H9 (cell line): ENCODE measurements at places on chromosomes 3 and 15.

DNA sequence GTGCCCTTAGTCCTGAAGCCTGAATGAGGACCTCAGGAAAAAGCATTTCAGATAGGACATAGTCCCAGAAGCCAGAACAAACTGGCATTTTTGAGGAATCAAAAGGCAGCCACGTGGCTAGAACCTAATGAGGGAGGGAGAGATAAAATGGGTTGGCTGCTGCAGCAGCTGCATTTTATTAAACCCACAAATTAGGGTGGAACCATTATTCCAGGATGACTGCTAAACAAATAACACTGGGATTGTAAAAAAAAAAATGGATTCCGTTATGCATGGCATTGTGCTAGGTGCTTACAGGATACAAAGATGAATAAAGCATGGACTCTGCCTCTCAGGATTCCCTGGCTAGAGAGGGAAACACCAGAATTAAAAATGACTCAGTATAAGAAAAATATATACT lies 141.5 kb downstream of the SATB1 start:
- H3K4me3 ChIP-seq: no peak overlapping the region
- H3K4me1 ChIP-seq: no peaks in the 10 kb centered on the region
- DNase-seq: no peak
- H3K27me3 ChIP-seq: no peaks in the 10 kb centered on the region

DNA sequence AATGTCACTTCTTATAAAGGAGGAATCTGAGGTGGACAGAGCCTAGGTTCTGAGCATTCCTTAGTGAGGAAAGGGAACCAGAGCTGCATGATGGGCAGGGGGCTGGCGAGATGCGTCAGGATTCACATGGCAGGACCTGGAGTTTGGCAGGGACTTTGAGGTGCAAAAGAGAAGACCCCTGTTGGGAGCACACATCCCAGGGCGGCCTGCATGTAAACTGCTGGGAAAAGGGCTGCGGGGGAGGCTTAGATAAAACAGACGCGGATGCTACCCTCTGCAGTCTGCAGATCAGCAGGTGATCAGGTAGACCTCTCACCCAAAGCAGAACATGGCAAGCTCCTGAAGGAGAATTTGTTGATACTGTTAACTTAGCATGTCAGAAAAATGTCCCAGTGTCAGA lies 168.4 kb downstream of the VGLL4 start:
- DNase-seq: no peak
- no peak overlapping the region for H3K27ac ChIP-seq
- H3K4me3 ChIP-seq: no peak overlapping the region
- H3K36me3 ChIP-seq: no peaks in the 10 kb centered on the region
- H3K4me1 ChIP-seq: peaks cover 3% of the 10 kb centered on the region; the same call in 1 of the 2 replicates

- peaks cover 4% of the 10 kb centered on the region; the same call in 1 of the 2 replicates for H3K4me1 ChIP-seq
- peak overlapping the region; percentile 94 for H3K4me3 ChIP-seq
- no peaks in the 10 kb centered on the region for H3K27me3 ChIP-seq
- H3K36me3 ChIP-seq: peaks cover 1% of the 10 kb centered on the region; the same call in 1 of the 3 replicates
- H3K27ac ChIP-seq: no peak overlapping the region
- no peak for DNase-seq
Observed at GRCh38 chr3:32501783-32502117, 902 bp downstream of the CMTM6 start.

DNA sequence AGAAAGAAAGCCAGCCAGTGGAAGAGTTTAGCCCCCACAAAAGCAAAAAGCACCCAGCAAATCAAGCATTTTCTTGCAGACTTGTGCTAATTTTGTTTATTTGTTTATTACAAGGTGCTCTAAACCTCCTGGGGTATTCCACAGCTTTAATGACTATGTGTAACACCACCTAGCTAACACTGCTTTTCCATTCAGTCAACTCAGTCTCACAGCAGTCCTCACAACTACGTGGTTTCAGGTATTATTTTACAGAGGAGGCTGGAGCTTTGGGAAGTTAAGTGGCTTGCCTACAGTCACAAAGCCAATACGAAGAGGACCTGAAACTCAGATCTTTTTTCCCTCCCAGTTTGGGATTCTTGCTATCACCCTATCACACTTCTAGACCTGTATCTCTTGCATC lies 14.8 kb downstream of the SOX14 start:
- no peak overlapping the region for H3K27ac ChIP-seq
- peaks cover 3% of the 10 kb centered on the region; the same call in 1 of the 2 replicates for H3K4me1 ChIP-seq
- H3K27me3 ChIP-seq: peaks cover 17% of the 10 kb centered on the region
- H3K36me3 ChIP-seq: no peaks in the 10 kb centered on the region
- H3K4me3 ChIP-seq: no peak overlapping the region

DNA sequence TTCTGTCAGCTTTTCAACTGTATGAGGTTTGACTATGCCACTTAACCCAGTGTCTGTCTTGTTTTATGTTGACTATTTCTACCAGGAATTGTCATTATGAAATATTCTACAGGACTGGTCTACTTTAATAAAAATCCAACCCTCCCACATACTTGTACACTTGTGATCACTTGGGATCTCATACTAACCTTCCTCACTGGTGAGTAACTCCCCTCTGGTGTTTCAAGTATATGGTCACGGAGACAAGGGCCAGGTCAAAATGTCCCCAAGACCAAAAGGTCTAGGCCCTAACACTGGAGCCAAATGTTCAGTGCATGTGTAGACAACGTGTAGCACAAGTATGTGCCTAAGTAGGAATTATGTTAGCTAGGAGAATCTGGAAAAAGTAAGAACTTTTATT lies 122.7 kb upstream of the TJP1 start:
- no peaks in the 10 kb centered on the region for H3K4me1 ChIP-seq
- H3K4me3 ChIP-seq: no peak overlapping the region
- no peak for DNase-seq

GRCh38 chr3:31882431-31882830 lies 98.6 kb downstream of the OSBPL10 start:
- no peak for DNase-seq
- H3K36me3 ChIP-seq: peaks cover 3% of the 10 kb centered on the region; the same call in 1 of the 2 replicates
- no peaks in the 10 kb centered on the region for H3K27me3 ChIP-seq
- no peak overlapping the region for H3K27ac ChIP-seq

GRCh38 chr15:101439285-101439919 lies 50.1 kb downstream of the PCSK6 start:
- no peak overlapping the region for H3K27ac ChIP-seq
- no peaks in the 10 kb centered on the region for H3K27me3 ChIP-seq
- H3K4me1 ChIP-seq: peaks cover 3% of the 10 kb centered on the region; the same call in 1 of the 2 replicates
- H3K4me3 ChIP-seq: no peak overlapping the region
- no peak for DNase-seq

DNA sequence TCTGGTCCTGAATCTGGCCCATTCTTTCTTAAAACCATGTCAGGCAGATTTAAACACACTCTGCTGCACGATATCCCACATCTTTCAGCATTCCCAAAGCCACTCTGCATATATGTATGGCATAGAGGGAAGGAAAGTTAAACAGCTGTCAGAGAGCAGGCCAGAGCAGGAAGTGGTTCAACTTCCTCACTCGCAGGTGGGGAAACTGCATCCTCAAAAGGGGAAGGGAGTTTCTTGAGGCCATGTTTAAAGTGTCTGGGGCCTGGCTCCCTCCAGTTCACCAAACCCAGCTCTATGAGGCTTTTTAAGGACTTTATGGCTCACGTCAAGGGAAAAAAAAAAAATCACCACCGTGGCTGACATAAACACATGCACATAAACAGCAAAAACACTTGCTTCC lies 123.1 kb downstream of the OPA1 start:
- H3K4me1 ChIP-seq: no peaks in the 10 kb centered on the region
- no peak overlapping the region for H3K4me3 ChIP-seq
- H3K36me3 ChIP-seq: peaks cover 39% of the 10 kb centered on the region
- no peaks in the 10 kb centered on the region for H3K27me3 ChIP-seq
- no peak overlapping the region for H3K27ac ChIP-seq
- DNase-seq: no peak

DNA sequence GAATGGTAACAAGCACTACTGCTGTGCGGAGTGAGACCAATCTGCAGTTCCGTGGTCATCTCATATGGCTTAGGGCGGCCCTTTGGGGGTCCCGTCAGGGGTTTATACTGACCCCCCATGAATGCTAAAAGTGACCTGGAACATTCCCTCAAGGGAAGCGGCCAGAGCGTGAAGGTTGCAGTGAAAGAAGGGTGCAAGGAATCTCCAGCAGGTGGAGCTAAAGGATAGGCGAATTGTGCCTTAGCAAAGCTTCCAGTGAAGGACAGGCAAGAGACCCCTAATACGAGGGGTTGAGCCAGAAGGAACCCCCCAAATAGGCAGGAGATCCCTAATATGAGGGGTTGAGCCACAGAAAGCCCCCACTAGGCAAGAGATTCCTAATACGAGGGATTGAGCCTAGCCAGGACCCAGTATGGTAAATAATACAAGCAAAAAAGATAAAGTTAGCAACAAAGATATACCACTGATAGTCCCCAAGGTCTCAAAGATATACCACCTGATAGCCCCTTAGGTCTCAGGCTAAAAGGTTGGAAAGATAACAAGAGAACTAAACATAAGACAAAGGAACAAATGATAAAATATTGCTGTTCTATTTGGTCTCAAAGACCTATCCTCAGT lies 32.8 kb downstream of the ZNF589 start:
- H3K27ac ChIP-seq: no peak overlapping the region
- peaks cover 52% of the 10 kb centered on the region for H3K36me3 ChIP-seq
- H3K27me3 ChIP-seq: no peaks in the 10 kb centered on the region
- peaks cover 20% of the 10 kb centered on the region; the same call in 1 of the 2 replicates for H3K4me1 ChIP-seq
- no peak overlapping the region for H3K4me3 ChIP-seq
- peak; percentile 72 for DNase-seq

DNA sequence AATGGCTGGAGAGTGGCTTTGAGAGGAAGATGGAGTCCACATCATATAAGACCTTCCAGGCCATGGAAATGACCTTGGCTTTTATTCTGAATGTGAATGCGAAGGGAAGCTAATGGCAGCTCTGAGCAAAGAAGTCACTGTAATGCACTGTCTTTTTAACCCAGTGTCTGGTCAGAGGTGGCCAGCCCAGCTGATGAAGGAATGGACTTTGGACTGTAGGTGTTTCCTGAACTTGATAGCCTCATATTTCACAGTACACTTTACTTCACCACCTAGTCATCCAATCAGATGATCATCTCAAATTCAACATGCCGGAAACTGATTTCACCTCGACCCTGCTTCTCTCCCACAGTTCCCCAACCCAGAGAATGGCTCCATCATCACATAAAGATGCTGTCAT lies 33.4 kb downstream of the DCLK3 start:
- no peak overlapping the region for H3K4me3 ChIP-seq
- no peaks in the 10 kb centered on the region for H3K27me3 ChIP-seq
- DNase-seq: no peak
- H3K27ac ChIP-seq: no peak overlapping the region
- H3K4me1 ChIP-seq: no peaks in the 10 kb centered on the region
- H3K36me3 ChIP-seq: no peaks in the 10 kb centered on the region

- no peaks in the 10 kb centered on the region for H3K27me3 ChIP-seq
- no peak overlapping the region for H3K27ac ChIP-seq
- H3K4me3 ChIP-seq: no peak overlapping the region
- no peaks in the 10 kb centered on the region for H3K36me3 ChIP-seq
Observed at GRCh38 chr3:29693863-29694262, 413.0 kb downstream of the RBMS3 start.

DNA sequence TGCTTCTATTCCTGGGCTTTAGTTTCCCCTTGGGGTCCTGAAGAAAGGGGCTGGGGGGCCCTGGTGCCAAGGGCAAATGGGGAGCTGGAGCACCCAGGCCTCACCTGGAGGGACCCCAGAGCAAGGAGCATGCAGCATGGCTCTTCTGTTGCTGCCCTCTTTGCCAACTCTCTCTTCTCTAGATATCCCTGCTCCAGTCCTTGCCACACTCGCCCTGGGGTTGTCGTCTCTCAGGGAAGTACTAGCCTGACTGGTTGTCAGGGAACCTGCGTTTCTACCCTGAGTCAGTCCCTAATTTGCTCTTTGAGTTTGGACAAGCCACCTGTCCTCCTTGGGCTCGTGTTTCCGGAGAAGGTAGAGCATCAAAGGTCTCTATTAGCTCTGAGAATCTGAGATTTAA lies 63.7 kb upstream of the UBE2Q2 start:
- no peaks in the 10 kb centered on the region for H3K27me3 ChIP-seq
- no peak overlapping the region for H3K27ac ChIP-seq
- no peaks in the 10 kb centered on the region for H3K36me3 ChIP-seq
- no peaks in the 10 kb centered on the region; the same call in 1 of the 2 replicates for H3K4me1 ChIP-seq

DNA sequence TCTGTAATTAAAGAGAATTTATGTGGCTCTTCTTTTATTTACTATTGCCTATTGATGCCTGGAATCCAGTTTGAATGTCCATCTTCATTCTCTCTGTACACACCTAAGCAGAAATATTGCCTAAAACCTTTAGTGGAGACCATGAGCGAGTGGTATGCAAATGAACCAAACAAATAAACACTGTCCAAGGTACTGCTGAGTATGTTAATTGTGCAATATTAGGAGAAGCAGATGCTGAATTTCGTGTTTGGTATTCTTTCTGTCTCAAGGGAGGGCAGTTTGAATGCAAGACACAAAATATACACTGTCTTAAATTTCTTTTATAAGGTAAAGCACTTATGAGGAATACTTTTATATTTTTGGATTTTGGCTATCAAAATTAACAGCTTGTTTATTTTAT lies 440.9 kb downstream of the RBMS3 start:
- H3K4me1 ChIP-seq: no peaks in the 10 kb centered on the region
- no peak for DNase-seq
- H3K36me3 ChIP-seq: no peaks in the 10 kb centered on the region
- H3K27me3 ChIP-seq: no peaks in the 10 kb centered on the region
- H3K4me3 ChIP-seq: no peak overlapping the region

GRCh38 chr15:101049282-101049681 lies 130.1 kb downstream of the LRRK1 start:
- H3K4me1 ChIP-seq: no peaks in the 10 kb centered on the region
- DNase-seq: peak; percentile 25
- H3K4me3 ChIP-seq: no peak overlapping the region
- H3K36me3 ChIP-seq: no peaks in the 10 kb centered on the region

- no peak for DNase-seq
- H3K27ac ChIP-seq: no peak overlapping the region
- H3K4me3 ChIP-seq: no peak overlapping the region
- no peaks in the 10 kb centered on the region; the same call in 1 of the 2 replicates for H3K4me1 ChIP-seq
- H3K36me3 ChIP-seq: peaks cover 5% of the 10 kb centered on the region; the same call in 1 of the 2 replicates
- no peaks in the 10 kb centered on the region for H3K27me3 ChIP-seq
Observed at GRCh38 chr3:182533394-182533793, 259.9 kb upstream of the ATP11B start.

- no peaks in the 10 kb centered on the region for H3K36me3 ChIP-seq
- no peak for DNase-seq
- no peak overlapping the region for H3K27ac ChIP-seq
- H3K27me3 ChIP-seq: no peaks in the 10 kb centered on the region
- H3K4me3 ChIP-seq: no peak overlapping the region
- no peaks in the 10 kb centered on the region for H3K4me1 ChIP-seq
Observed at GRCh38 chr15:45224621-45225217, 27.3 kb upstream of the SLC28A2 start.

GRCh38 chr3:27353221-27353620 lies 16.0 kb downstream of the NEK10 start:
- H3K36me3 ChIP-seq: no peaks in the 10 kb centered on the region; the same call in 1 of the 2 replicates
- H3K4me3 ChIP-seq: no peak overlapping the region
- no peaks in the 10 kb centered on the region for H3K27me3 ChIP-seq
- H3K4me1 ChIP-seq: peaks cover 3% of the 10 kb centered on the region; the same call in 1 of the 2 replicates

DNA sequence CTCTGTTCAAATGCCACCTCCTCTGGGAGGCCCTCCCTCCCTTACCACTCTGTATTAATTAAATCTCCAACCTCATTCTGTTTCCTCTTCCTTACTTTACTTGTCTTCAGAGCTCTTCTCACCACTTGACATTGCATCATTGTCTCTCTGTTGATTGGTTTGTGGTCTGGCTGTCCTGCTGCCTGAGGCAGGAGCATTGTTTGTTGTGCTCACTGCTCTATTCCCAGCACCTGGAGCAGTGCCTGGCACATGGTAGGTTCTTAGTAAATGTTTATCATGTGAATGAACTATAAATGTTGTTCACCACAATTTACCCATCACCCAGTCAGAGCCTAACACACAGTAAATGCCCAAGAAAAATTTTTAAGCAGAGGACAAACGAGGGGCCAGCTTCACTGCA lies 6.7 kb upstream of the BFSP2 start:
- no peaks in the 10 kb centered on the region for H3K27me3 ChIP-seq
- no peak overlapping the region for H3K4me3 ChIP-seq
- no peak for DNase-seq
- no peak overlapping the region for H3K27ac ChIP-seq
